Omental fat pad (tissue), 4 donors: ENCODE measurements at places on chromosomes 6 and 20.

DNA sequence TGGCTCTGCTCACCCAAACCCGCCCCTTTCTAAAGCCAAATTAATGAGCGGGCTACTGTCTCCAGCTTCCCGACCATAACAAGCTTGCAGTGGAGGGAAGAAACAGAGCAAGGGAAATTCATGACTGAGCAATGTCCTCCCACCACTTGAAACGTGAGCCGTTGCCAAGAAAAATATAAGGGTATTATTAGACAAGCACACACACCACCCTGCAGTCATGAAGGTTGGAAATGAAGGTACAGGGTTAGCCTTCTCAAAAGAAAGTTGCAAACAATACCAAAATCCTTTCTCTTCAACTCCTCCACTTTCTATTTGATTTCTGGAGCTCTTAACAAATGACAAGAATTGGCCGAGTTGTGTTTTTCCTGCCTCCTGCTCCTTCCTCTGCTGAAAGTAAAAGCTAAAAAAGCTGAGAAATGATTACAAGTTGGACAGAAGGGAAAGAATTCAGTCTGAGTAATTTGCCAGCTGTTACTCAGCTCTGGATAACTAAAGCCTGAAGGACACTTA lies 151.1 kb upstream of the B3GAT2 start:
- DNase-seq: no peak

DNA sequence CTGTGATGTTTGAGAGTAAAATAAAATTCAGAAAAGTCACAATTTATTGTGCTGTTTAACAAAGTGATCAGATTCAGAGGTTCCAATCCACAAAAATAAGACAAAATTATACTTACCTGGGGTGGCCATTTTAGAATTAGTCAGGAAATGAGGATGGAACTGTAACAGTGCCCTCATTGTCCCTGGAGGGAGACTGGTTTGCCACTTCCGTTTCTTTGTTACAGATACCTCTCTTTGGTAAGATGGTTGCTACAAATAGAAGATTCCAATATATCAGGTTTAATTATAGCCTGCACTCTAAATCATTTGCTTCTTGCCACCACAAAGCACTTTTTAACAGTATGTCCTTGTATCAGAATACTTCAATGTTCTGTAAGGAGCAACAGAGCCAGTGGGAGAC lies 95.6 kb downstream of the CTNNBL1 start:
- no peak for DNase-seq

GRCh38 chr20:63508072-63508768 lies 9.3 kb upstream of the EEF1A2 start:
- no peak for DNase-seq

- DNase-seq: no peak
Observed at GRCh38 chr6:74971633-74972032, 234.2 kb downstream of the COL12A1 start.

- no peak for DNase-seq
Observed at GRCh38 chr6:163284151-163284550, 130.4 kb upstream of the QKI start.

- no peak for DNase-seq
Observed at GRCh38 chr20:46630306-46630705, 21.0 kb downstream of the SLC13A3 start.

GRCh38 chr6:115091461-115091860 lies 748.6 kb upstream of the HS3ST5 start:
- DNase-seq: no peak

DNA sequence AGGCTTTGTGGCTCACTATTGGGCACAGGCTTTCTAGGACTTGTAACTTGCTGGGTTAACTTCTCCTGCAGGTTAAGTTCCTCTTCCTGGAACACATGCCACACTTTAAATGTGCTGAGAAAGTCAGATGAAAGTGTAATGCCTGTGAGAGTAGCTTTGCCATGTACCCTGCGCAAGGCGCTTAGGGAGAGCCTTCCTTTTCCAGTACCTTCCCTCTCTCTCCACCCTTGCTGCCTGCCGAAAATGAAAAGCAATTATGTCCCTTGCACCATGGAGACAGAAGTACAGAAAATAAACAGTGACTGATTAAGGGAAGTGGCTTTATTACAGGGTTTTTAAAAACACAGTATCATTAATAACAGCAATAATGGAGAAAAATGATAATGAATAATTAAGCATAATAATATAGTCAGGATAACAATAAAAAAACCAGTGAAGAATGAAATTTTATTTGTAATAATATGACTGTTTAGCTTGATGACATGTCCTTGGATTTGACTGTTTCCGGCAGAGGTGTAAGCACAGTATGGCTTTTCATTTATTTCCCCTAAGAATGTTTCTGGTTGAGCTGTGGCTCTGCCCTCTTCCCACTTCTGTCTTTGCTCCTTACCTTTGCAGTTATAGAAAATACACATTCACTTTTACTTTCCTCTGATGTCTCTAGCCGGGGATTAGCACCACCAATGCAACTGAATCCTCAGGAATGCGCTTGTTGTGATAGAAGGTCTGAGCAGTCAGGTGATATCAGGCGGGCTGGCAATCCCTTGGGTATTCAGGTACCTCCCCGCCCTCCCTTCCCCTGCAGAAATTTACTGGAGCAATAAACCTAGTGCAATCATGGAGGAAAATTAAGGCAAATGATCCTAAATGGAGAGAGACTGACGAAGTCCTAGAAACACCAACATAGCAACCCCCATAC lies 472.3 kb upstream of the CITED2 start:
- no peak for DNase-seq

GRCh38 chr6:105136431-105137350 lies 43.1 kb downstream of the POPDC3 start:
- DNase-seq: no peak
